ENCODE measurements at places on chromosomes 4 and X.

GRCh38 chrX:73758250-73758649, 195.3 kb downstream of the CHIC1 start:
- DNase-seq: no peak

- no peak for DNase-seq
Measured at GRCh38 chrX:143363419-143363818, 153.9 kb downstream of the SPANXN3 start.

DNA sequence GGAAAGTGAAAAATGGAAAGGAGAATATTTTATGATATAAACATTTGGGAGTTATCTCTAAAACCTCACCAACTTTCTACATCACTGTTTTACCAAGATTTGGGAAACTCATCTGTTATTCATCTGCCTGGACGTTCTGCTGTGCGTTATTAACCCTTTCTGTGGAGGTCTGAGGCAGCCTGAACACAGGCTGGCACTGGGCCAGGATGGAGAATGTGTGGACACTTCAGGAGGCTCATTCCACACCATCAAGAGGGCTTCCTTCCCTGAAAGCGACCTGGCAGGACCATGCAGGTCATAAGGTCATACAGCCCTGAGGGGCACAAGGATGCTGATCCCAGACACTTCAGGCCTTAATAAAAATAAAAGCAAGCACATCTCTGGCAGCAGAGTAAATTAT, 31.2 kb upstream of the TMEM184C start:
- DNase-seq: no peak

GRCh38 chr4:188297873-188298272, 158.6 kb downstream of the TRIML1 start:
- peak; percentile 16 for DNase-seq

DNA sequence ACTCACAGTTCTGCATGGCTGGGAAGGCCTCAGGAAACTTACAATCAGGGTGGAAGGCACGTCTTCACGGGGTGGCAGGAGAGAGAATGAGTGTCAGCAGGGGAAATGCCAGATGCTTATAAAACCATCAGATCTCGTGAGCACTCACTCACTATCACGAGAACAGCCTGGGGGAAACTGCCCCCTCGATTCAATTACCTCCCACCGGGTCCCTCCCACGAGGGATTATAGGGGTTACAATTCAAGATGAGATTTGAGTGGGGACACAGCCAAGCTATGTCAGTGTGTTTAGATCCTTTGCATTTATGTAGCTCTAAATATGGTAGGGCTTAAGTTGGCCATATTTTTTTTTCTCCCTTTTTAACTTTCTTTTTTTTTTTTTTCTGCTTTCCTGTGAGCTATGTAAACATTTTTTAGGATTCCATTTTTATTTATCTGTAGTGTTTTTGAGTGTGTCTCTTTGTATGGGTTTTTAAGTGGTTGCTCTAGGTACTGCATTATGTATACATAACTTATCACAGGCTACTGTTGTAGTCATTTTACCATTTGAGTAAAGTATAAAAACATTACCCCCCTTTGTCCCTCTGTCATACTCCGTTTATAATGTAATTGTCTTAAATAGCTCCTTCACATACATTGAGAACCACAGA, 79.0 kb downstream of the ADRA2C start:
- no peak for DNase-seq

GRCh38 chr4:165006456-165006855, 25.3 kb upstream of the TRIM60 start:
- DNase-seq: no peak

DNA sequence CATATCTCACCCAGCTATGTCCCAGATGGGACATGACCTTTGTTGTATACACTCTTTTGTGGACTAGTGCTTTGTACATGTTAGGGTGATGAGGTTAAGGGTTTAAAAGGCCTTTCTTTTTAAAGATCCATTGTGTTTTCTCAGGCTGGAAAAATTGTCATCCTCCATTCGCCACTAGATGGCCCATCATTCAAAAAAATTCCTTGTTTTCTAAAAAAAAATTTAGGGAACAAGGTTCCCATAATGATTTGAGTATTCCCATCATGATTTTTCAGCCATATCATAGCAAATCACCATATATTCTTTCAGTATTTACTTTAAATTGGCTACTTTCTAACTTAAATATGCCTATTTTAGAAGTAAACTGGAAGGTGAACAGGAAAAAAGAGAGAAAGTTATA, 91.9 kb upstream of the TMEM164 start:
- no peak for DNase-seq

- no peak for DNase-seq
Measured at GRCh38 chr4:165716472-165716871, 156.6 kb upstream of the TLL1 start.

DNA sequence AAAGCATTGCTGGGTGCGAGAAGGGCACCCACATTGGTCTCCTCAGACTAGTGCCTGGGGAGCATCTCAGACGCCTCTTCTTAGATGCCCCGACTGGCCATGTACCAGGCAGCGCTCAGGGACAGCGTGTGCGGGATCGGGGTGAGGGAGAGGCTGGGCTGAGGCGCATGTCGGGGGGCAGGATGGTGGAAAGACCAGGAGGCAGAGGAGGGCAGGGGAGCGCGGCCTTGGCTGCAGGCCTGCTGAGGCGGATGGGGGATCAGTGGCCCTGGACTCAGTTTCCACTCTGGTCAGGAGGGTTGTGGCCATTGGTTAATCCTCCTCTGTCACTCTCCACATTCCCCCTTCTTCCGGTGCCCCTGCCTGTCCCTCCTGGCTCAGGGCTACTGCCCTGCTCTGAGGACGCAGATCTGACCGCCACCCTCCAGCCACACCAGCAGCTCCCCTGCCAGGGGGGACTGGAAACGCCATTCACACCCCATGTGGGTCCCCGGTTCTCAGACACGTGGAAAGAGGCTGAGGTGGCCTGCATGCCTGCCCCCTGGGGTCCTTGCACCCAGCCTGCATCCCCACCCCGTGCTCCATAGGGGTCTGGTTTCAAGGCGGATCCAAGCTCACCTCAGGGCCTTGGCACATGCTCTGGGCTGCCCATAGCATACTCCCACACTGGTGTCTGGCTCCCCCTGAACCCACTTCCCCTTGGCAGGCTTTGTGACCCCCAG, 105.9 kb downstream of the CPZ start:
- DNase-seq: no peak

DNA sequence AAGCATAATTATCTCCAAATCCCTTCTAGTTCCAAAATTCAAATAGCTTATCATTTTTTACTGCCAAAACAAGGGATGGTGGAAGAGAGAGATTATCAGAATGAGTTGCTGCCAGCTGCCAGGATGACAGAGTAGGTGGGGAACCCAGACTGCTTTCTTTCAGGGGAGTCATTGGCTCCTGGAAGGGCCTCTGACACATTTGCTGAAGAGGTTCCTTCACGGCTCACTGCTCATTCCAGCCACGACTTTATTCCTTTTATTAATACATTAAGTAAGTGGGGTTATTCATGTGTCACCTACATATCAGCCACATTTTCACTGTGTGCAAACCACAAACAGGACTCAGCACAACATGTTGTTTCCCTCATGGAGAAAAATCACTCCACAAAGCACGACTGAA, 12.7 kb upstream of the SMIM43 start:
- no peak for DNase-seq

DNA sequence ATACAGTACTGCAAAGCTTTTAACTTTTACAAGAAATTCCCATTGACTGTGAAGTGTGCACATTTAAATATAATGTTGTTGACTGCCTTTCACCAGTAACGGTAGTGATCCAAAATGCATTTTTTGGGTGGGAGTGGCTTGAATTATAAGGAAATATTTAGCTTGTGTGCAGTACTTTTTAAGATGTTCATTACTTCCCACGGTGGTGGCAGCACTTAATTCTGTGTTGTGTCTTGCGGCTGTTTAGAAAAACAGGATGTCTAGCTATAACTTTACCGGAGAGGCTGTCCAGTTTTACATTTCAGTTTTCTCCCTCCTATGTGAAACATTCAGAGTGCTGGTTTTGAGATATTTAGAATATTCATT, 1.7 kb downstream of the TMEM131L start:
- peak; percentile 20 for DNase-seq

DNA sequence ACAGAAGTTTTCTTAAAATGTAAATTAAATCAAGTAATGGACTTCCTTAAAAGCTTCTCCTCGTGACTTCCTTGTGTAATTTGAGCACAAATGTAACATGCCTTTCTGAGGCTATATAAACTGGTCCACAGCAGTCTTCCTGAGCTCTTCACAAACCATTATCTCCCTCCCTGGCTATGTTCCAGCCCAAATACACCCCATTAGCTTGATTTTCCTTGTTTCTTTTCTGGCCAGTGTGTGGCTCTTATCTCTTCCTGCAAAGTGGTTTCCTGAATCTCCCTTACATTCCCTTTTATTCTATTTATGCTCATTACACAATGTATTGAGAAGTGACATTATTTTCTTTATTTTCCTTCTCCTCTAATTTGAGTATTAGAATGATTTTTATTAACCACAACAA, 1085.3 kb upstream of the PCDH10 start:
- peak; percentile 37 for DNase-seq

- peak; percentile 50 for DNase-seq
Measured at GRCh38 chrX:5236096-5236495, 992.6 kb downstream of the NLGN4X start.

GRCh38 chrX:111759686-111760085, 78.7 kb downstream of the ALG13 start:
- DNase-seq: no peak

- no peak for DNase-seq
Measured at GRCh38 chrX:12496343-12496742, 294.9 kb upstream of the PRPS2 start.

- no peak for DNase-seq
Measured at GRCh38 chrX:67777148-67777547, 233.3 kb downstream of the AR start.

GRCh38 chr4:168796362-168797106, 213.5 kb downstream of the CBR4 start:
- DNase-seq: peak; percentile 81

- peak; percentile 17 for DNase-seq
Measured at GRCh38 chr4:91058345-91058744, 931.2 kb downstream of the CCSER1 start.

DNA sequence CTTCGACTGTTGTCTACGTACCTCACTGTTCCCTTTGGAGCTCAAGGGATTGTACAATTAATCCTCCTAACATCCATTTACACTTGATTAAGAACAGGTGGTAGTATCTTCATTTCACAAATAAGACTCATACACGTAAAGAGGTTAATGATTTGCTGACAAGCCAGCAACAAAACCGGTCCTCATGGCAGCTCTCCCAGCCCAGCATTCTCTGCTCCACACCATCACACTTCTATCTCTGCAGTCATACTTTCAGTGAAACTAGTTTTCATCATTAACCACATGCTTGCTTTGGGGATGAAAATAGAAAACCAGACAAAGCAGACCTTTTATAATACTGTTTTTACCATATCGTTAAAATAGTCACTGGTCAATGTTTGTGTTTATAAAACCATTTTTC, 28.7 kb upstream of the CASK start:
- no peak for DNase-seq

DNA sequence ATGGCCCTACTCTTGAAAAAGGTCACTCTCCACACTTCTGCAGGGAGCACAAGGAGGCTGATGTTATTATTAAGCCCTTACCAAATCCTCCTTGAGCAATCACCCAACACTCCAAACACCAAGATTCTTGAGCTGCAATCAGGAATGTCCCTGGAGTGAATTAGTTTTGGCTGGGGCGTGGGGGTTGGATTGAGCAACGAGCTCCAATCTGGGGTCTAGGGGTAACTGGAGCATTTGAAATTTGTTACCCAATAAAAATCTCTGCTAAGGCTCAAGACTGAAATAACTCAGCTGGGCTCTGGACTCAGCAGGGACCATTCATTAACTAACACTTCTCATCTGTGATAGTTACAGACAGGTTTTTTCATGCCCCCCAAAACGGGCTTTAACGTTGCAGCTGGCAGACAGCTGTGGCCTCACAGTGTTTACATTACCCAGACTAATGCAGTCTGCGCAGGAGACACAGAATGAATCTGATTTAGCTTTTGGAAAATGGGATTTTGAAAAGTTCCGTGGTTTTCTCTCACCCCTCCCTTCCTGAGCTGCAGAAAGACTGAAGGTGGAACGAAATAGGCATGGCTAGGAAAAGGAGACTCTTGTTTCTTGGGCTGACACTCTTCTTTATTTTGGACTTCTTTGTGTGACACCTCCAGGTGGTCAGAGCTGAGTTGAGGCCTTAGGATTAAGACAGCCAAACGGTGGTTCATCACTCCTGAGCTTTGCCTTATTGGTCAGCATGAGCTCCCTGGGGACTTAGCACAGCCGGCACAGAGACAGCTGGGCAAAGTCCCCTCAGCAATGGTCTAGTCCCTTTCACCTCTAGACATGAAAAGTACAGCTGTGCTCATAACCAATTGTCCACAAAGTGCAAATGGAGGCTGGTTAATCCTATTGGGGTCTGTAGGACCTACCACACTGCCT, 26.6 kb downstream of the PLAC1 start:
- peak; percentile 79 for DNase-seq

GRCh38 chr4:40200875-40201801, 4.3 kb downstream of the RHOH start:
- DNase-seq: peak; percentile 91

DNA sequence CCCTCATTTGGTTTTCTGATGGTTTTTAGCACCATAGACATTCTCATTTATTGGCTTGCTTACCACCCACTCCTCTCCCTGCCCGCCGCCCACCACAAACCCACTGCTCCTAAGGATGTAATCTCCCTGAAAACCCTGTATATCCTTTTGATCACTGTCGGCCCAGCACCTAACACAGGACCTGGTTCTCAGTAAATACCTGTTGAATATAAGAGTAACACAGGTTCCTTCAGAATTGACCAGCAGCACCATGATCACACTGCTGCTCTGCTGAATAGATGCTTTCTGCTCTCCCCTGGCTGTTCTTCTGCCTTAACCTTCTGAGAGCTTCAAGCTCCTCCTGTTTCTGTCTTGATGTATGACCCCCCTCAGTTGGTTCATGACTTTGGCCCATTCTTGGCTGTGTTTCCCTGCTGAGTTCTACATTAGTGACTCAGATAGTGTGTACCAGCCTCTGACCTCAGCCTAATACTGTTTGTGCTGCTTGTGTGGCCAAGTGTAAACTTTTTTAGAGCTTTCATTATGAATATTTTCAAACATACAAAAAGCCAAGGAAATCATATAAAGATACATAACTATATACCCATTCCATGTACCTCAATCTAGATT, 265.3 kb downstream of the FRMPD4 start:
- no peak for DNase-seq

DNA sequence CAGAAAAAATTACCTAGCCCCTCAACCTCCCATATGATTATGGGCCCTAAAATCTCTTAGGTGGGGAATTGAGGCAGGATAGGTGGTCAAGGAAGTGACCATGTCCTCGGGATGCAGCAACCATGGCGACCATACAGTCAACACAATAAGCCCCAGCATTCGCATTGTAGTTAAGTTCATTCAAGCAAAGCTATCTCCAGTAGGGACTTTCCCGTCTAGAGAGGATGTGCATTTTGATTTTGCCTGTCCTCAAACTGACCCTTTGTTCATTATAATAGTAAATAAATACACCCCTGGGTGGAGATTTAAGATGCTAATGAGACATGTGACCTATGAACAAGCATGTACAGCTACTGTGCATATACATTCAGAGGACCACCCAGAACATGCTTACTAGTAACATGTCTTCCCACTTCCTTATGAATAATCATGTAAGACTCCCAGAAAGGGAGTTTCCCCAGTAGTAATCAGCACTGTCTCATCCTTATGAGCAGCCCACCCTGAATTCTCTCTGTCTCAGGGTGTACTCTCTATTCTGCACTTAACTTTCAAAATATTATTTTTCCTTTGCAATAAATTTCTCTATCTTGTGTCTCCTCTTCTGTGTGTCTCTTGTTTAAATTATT, 74.3 kb downstream of the NUDT11 start:
- no peak for DNase-seq

- DNase-seq: no peak
Measured at GRCh38 chr4:4789462-4789861, 70.0 kb upstream of the MSX1 start.

GRCh38 chrX:28550331-28550872, 36.8 kb upstream of the IL1RAPL1 start:
- no peak for DNase-seq
